ENCODE measurements at places on chromosomes 3 and 15.

DNA sequence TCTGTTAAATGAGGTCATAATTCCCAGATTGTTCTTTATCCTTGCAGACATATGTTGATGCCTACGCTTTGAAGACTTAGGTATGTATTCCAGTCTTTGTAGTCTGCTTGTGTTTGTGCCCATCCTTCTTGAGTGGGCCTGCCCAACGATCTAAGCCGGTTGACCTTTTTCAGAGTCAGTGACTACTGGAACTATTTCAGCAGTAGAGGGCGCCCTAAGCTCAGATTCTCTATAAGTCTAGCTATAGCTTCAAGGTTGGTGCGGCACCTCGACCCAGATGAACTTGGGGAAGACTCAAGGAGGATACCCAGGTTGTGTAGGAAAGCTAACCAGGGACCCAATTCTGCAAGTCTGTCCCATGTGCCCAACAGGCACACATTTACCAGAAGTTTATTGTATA lies 228.8 kb upstream of the PPP2R3A start:
- no peak for DNase-seq

- DNase-seq: no peak
Measured at GRCh38 chr3:156826896-156827882, 1.0 kb downstream of the LEKR1 start.

DNA sequence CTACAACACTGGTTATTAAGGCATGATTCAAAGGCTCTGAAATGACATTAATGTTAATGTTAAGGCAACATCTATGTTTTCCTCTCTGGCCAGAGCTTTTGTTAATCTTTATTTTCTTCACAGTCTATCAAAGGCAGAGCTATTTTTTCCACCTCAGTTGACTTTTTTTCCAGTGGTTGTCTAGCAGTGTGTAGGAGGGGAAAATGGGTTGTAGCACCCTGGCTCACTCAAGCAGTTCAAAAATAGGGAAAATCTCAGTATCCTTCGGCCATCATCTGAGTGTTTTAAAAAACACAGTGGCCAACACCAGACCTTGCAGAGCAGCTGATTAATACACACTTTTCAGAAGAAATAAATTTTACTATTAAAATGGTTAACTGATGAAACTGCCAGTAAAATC lies 21.4 kb downstream of the CBLB start:
- DNase-seq: no peak

- DNase-seq: no peak
Measured at GRCh38 chr15:31283043-31283442, 43.6 kb upstream of the KLF13 start.

- peak; percentile 73 for DNase-seq
Measured at GRCh38 chr3:59774634-59775033, 724.8 kb upstream of the CFAP20DC start.

GRCh38 chr15:55993804-55994560 lies 570 bp upstream of the NEDD4 start:
- no peak for DNase-seq

DNA sequence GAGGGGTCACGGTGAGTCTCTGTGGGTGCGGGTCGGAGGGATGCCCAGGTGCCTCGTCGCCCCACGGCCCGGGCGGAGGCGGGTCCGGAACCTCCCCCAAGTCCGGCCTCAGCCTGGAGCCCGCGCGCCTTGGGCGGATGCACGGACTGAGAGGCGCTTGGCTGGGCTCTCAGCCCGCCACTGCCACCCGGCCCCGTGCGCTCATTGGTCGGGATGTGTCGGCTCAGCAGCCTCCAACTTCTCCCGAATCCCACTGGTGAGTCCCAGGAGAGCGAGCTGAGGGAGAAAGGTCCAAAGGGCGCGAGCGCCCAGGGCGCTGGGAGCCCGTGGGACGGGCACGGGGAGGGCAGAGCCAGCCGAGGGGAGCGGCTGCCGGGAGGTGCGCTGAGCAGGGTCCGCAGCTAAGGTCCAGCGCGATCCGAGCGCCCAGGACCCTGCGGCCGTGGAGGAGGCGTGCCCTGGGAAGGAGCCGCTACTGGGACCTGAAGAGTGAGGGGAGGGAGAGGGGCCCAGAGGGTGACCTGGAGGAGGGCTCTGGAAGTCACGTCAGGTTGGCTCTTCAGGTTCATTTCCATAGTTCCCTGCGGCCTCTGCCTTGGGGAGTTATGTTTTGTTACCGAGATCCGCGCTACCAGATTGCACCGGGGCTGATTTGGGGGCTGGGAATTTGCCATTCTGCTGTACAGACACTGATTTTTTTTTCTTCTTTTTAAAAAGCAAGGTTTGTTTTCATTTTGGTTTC lies at the start of gene MME:
MME (plus strand) TSS at position 574 of the 742 bp plus-strand sequence. CDS start 3,849 bp downstream, outside the sequence.
- DNase-seq: no peak

DNA sequence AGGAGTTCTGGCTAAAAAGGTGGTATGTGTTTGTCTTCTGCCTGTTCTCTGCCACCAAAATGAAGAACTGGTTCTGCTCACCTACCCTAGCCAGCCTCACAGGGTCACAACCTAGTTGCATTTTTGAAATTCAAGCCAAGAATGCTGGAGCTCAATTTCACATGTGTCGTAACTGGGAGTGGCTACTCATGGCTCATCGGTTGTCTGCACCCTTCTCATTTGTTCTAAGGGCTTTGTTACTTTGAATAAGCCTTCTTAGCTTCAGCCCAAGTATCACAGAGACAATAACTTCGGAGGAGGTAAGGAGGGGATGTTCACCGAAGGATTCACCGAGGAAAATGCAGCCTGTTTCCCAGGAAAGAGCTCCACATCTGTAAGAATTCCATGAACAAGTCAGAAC lies 134.3 kb upstream of the RARB start:
- DNase-seq: no peak

DNA sequence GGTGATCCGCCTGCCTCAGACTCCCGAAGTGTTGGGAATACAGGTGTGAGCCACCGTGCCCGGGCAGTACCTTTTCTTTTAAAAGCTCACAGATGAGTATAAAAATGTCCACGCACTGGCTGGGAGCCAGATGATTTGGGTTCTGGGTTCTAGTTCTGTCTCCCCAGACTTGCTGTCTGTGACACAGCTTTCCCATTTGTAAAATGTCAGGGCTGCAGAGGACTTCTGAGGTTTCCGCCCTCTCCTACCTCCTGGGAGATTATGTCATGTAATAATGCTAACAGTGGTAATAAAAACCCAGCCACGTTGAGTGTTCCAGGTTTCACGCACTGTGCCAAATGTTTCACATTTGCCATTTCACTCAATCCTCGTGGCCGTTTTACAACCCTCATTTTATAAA lies 1.3 kb upstream of the PPP4R2 start:
- no peak for DNase-seq

DNA sequence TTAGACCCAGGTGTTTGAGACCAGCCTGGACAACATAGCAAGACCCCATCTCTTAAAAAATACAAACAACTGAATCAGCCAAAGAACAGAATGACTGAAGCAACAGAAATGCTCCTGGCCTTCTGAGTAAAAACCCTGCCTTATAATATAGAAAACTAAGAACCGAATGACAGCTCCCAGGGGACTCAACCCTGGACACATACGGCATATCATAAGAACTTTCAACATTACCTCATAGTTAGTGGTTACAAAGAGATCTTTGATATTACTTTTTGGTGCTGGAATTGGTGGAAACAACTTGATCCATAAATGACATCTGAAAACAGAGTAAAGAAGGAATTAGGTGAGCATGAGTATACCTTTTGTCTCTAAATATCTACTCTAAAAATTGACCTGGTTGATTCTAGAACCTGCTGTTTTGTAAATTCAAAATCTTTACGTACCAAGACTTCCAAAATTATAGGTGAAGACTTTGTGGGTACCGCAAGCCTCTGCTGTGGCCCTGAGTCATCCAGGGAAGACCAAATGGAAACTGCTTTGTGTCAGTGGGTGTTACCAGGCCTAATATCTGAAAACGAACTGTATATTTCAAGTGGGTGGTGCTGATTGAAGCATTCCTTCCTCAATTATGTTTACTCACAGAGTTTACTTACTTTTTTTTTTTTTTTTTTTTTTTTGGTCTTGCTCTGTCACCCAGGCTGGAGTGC lies 35.5 kb downstream of the IL5RA start:
- DNase-seq: no peak

DNA sequence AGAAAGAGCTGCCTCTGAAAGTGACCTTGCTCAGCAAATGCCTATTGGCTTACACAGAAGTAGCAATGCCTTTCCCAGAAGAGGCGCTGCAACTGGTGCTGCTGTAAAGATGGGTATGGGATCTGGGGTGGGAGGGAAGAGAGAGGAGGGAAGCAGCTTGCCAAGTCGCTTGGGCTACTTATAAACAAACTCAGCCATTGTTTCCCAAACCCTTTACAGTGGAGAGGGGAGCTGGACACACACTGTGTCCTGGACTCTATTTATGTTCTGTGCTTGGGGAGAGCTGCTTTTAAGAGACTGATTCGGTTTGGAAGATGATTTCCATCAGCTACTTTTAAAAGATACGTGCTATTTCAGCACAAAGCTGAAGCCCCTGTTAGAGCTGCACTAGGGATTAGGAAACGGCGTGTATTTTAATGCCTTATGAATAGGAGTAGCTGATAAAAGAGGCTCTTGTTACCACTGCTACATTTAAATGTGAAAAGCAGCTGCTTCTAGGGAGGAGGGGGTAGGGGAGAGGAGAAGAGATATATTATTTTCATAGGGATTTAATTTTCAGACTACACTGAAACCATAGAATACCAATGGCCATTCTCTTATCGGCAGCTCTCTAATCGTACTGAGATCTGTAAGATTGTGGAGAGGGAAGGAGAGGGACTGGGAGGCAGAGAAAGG lies 440.6 kb downstream of the MCTP2 start:
- no peak for DNase-seq

DNA sequence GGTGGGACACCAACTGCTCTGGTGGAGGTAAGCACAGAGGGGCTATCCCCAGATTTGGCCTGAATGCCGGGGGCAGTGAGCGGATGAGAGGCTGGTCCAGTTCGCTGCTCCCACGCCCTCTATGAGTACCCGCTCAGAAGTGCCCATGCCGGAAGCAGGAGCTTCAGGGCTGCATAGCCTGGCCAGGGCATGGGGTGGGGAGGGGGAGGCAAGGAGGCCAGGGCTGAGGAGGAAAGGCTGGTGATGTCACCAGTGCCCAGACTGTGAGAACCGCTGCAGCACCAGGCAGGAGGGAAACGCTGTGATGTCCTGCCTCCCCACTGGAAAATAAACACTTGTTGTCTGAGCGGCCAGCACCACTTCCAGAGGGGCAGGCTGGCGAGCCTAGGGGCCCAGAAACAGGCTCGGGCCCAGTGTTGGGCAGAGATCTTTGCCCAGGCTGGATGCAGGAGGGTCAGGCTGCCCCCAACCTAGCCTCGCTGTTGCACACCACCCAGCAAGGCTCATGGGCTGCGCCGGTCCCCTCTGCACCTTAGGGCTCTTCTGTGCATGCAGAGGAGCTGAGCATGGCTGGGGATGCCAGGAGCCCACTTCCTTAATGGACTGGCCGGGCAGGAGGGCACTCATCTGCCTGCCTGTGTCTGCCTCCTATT lies 10.9 kb upstream of the DLL4 start:
- DNase-seq: no peak

DNA sequence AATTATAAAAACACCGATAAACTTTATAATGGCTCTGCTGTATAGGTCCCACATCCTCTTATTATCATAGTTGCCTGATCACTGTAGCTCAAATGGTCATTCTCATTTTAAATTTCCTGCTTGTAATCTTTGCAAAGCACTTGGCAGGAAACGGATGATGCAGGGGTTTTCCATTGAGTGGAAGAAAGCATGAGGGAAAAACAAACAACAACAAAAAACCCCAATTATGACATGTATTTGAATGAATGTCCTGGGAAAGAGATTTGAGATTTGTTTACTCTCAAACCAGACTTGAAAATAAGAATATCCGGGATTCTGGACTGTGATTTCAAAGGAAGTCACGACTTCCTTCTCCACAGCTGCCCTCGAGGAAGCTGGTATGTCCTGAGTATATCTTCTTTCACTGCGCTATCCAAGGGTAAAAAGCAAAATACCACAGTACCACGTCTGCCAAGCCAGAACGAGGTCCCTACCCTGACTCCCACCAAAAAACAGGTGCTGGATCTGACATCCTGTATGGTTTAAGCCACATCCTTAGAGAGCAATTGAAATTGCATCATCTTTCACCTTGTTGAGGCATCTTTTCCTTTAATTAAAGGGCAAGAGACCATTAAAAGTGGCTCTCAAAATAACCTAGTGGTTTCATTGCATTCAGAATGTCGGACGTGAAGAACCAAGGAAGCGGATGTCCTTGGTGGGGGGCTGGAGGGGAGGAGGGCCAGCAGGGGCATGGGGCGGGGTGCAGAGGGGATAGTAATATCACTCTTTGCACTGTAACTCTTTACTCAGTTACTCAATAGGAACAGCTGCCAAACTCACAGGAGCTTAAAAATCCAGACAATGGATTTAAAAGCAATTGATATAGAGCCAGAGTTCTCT lies 13.5 kb upstream of the TIPIN start:
- DNase-seq: no peak

DNA sequence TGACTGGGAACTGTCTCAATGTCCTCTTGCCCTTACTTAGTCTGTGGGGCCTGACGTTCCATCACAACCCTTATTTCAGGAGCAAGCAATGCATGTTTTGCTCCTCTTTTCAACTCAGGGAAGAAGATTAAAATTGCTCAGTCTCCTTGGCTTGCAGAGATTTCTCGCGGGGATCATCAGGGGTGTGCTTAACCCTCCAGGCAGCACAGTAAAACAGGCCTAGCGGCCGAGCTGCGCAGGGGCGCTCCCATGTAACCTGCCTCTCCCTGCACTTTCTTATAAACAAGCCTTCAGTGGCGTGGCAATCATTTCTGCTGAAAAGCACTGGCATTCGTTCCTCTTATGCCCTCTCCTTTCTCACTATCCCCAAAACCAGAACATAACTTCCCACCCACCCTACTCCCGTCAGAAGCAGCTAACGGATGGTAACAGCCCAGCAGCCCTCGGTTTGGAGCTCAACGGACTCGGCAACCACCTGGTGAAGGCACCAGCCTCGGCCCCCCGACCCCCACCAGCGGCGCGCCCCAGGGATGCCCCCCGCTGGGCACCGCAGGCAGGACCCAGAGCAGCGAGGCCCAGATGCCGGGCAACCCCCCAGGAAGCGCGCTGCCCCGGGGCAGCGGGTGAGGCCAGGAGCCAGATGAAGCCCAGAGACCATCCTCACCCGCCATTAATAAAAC lies 1.1 kb downstream of the MCF2L2 start:
- DNase-seq: no peak

GRCh38 chr3:168534761-168535160 lies 439.0 kb upstream of the GOLIM4 start:
- DNase-seq: no peak

GRCh38 chr15:37981775-37982174 lies 47.3 kb downstream of the TMCO5A start:
- peak; percentile 8 for DNase-seq

- DNase-seq: no peak
Measured at GRCh38 chr15:77556622-77557021, 76.1 kb downstream of the LINGO1 start.

GRCh38 chr15:90072978-90073640 lies 29.2 kb downstream of the IDH2 start:
- no peak for DNase-seq

DNA sequence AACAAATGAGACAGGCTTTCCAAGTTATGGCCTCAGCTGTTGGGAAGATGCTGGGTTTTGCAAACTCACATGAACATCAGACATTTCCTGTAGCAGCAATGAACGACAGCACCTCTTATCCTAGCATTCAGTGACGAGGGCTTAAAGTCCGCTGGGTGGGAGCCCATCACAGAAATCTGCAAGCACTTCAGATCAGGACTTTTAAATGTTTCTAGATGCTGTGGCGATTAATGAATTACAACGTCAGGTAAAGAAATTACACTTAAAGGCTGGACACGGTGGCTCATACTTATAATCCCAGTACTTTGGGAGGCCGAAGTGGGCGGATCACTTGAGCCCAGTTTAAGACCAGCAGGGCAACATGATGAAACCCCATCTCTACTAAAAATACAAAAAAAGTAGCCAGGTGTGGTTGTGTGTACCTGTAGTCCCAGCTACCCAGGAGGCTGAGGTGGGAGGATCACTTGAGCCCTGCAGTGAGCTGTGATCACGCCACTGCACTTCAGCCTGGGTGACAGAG lies 3.9 kb downstream of the AEN start:
- no peak for DNase-seq

Measured in fibroblast of skin of left quadriceps (primary cell).